G401 (cell line): ENCODE measurements at places on chromosomes 2 and 18. TPM values are rescaled to one million over a fixed set of nuclear protein-coding genes. Genes with fewer than 3 reads are reported as not detected.

SERPINB13 gene
- not detected in 2 replicates for total RNA-seq

SLC23A3 gene
- not detected in 2 replicates for total RNA-seq

PSMA8 gene
- not detected in 2 replicates for total RNA-seq

RGPD4 gene
- total RNA-seq = 0.03 TPM in 1 of 2 replicates, not detected in the other

INHBB gene
- total RNA-seq = not detected in 2 replicates
